ENCODE measurements at places on chromosomes 1 and 21.

GRCh38 chr1:94180650-94181049 lies 56.7 kb downstream of the ARHGAP29 start:
- no peak for DNase-seq

DNA sequence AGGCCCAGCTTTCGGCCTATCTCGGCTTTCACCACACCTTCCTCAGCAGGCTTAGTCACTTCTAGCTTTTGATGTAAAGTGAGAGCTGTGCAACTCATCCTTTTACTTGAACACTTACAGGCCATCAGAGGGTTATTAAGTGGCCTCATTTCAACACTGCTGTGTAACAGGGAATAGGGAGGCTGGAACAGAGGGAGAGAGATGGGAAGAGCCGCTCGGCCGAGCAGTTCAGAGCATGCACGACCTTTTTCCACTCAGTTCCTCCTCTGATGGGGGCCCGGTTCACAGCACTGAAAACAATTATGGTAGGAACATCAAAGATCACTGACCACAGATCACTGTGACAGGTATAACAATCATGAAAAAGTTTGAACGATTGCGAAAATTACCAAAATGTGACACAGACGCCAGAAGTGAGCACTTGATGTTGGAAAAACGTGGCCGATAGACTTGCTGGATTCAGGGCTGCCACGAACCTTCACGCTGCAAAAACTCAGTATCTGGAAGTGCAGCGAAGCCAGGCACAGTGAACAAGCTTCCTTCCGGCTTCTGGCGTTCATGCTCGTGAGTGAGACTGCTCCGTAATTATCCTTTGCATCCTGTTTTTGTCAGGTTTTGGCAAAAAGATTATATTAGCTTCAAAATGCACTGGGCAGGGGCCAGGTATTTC lies 28.6 kb downstream of the AGPAT3 start:
- no peak for DNase-seq

- no peak for DNase-seq
These were observed 33.0 kb downstream of the HUNK start for GRCh38 chr21:31905503-31906451.

DNA sequence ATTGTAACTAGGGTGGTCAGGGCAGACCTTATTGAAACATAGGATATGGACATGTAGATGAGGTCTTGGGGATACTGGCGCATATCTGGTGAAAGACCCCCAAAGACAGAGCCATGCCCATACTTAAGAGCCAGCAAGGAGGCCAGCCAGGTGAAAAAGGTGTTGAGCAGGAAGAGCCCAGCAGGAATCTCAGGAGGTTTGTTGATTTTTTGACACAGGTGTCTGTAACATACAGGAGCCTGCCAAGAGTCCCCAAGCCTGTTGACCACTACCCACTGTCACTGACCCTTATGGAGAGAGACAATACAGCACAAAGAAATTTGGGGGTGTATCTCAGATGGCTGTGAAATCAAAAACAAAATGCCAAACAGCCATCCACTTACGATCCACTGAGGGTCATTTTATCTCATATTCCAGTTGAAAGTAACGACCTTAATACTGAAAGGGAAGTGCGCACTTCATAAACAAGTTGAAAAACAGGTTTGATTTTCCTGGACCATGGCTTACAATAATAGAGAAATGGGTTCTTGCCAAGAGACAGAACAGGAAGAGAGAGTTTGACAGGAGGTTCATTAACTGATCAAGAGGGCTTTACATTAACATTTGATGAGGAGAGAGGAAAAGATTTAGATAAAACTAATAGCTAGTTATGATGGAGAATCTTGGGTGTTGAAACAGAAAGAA lies 163.6 kb downstream of the GLUL start:
- no peak for DNase-seq

DNA sequence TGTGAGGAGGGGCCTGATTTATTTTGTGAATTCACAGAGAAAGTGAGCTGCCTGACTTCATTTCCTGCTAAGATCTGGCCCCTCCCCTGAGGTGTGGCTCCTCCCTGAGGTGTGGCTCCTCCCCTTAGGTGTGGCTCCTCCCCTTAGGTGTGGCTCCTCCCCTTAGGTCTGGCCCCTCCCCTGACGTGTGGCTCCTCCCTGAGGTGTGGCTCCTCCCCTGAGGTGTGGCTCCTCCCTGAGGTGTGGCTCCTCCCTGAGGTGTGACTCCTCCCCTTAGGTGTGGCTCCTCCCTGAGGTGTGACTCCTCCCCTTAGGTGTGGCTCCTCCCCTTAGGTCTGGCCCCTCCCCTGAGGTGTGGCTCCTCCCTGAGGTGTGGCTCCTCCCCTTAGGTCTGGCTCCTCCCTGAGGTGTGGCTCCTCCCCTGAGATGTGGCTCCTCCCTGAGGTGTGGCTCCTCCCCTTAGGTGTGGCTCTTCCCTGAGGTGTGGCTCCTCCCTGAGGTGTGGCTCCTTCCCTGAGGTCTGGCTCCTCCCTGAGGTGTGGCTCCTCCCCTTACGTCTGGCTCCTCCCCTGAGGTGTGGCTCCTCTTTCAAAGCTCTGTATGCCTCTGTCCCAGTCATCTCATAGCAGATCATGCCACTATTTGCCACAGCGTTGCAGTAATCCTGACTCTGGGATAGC lies 26.9 kb upstream of the LRRC3 start:
- DNase-seq, result no peak

GRCh38 chr1:76595024-76595423 lies 272.3 kb upstream of the ST6GALNAC5 start:
- DNase-seq, result no peak

DNA sequence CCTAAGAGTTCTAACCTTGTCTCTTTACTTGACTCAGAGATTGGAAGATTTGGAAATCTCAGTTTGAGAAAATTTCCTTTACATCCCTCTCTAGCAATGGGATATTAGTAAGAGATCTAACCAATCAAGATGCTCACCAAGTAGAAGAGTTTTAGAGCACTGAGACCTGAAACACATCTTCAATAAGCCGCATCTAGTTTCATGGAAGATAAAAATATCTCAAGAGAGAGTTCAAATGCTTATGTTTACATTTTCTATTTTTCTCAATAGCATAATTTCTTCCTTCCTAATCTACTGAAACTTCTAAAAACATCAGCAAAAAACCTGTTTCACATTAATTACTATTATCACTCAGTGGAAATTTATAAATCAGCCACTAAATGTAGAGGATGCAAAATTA lies 165.1 kb downstream of the APP start:
- no peak for DNase-seq

GRCh38 chr1:53971718-53972117 lies 25.6 kb downstream of the LRRC42 start:
- peak; percentile 62 for DNase-seq

- DNase-seq, result no peak
These were observed 4.2 kb downstream of the YBX1 start for GRCh38 chr1:42686418-42686817.

- DNase-seq, result no peak
These were observed 25.5 kb upstream of the IL10 start for GRCh38 chr1:206797534-206798383.

DNA sequence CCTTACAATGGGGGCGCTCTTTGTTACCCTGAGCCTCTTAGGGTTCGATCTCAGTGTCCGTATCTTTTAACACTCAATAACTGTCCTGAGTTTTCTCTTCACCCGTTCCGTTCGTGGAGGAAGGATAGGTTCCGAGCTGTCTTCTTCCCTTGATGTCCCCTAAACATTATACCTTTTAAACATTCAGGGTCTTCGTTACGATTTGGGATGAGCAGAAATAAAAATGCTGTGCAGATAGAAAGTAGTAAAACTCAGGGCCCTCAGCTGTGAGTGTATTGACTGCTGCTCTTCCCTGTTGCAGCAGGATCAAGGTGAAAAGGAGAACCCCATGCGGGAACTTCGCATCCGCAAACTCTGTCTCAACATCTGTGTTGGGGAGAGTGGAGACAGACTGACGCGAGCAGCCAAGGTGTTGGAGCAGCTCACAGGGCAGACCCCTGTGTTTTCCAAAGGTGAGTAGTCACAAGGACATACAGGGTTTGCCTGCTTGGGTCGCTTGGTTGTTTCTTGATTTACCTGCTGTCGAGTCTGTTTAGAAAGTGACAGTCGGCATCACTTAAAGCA lies 784 bp downstream of the RPL11 start:
- DNase-seq, result no peak

GRCh38 chr1:242201090-242201489 lies 202.2 kb upstream of the MAP1LC3C start:
- no peak for DNase-seq

DNA sequence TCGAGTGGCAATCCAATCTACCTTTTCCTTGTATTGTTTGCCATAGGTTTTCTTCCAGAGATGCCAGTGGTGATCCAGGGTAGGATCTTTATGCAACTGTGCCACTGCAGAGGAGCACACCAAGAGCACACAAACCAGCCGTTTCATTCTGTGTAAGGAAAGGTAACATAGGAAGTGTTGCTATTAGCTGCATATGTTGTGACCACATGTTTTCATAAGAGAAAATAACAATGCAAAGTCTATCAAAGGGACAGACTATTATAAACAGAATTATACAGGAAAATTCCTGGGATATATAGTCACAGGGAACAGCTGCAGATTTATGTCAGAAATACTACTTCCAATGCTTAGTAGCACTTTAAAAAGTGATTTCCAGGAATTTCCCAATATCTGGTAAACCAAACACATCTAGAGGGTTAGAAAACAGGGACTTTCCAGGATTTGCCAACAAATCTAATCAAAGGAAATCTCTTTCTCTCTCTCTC lies 919 bp downstream of the CTSS start:
- peak; percentile 84 for DNase-seq

GRCh38 chr1:3577300-3577699 lies 34.0 kb downstream of the MEGF6 start:
- DNase-seq, result peak; percentile 86

- no peak for DNase-seq
These were observed 107.2 kb upstream of the VAV3 start for GRCh38 chr1:108072212-108072611.

DNA sequence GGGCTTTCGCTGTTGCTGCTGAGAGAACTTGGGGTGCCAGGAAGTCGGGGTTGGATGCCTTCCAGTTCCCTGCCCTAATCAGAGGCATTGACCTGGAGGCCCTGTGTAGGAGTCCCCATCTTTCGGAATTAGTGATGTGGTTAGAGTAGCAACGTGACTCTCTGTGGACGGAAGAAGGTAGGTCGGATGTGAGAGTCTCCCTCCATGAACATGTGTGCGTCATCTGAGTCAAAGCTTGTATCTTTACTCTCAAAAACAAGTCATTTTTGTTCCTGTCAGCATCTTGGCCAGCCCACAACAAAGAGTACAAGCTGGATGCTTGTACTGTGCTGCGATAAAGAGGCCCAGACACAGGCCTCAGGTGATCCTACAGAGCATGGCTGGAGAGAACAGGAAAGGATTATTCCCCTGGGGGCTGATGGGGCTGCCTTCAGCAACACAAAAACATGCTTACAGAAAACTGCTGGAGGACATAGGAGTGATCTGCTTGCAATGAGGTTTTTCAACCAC lies 31.0 kb upstream of the IL10 start:
- DNase-seq, result no peak

- DNase-seq, result no peak
These were observed 152.2 kb downstream of the PEX14 start for GRCh38 chr1:10626791-10627410.

DNA sequence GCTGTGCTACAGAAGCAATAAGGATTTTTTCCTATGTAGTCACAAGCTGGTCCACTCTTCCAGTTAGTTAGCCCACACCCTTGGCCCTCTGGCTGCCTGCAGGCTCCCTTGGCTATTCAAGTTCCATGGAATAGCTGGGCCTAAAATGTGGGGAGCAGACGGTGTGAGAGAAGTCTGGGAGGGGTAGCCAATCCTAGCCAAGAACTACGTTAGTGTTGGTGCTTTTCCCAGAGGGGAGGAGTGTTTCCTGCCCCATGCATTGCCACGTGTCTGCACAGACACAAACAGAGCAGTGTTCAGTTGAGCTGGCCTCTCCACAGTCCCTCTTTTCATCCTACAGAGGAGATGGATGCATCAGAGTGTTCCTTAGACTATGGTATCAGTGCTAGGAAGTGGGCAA lies 59.0 kb upstream of the IPO9 start:
- DNase-seq, result peak; percentile 96

DNA sequence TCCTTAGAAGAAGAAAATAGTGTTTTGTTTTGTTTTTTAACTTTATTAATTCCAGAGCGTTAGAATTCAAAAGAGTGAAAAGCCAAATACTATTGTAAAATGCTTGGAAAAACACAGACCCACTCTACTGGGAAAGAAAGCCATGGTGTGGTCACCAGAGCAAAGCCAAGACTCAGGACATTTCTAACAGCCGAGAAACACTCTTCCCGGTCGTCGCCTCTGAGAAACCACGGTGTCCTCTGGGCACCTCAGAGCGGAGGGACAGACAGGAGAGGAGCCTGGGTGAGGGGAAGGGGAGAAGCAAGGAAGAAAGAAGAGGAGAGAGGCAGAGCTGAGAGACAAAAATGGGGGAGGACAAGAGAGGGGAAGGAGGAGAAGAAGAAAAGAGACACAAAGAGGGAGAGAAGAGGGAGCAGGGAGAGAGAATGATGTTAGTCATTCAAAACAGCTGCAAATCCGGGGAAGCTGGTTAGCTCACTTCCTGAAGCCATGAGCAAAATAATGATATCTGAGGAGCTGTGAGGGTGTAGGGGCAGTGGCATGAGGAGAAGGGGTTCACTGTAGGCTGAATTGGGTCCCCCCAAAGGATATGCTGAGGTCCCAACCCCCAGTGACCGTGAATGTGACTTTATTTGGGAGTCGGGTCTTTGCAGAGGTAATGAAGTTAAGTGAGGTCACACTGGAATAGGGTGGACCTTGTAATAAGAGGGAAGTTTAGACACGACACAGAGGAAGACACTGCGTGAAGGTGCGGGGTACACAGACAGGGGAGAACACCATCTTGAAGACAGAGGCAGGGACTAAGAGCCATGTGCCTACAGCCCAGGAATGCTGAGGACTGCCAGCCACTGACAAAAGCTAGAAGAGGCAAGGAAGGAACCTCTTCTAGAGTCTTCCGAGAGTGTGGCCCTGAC lies 58.2 kb upstream of the DMRTB1 start:
- DNase-seq, result no peak
